IPS DF 6.9 (cell line): ENCODE measurements at places on chromosomes 12 and 14.

GRCh38 chr12:62640910-62641448 lies 174.4 kb downstream of the MON2 start:
- H3K4me1 ChIP-seq = no peaks in the 10 kb centered on the region
- H3K36me3 ChIP-seq = no peaks in the 10 kb centered on the region
- no peak overlapping the region for H3K27ac ChIP-seq
- no peak for DNase-seq
- no peak overlapping the region for H3K4me3 ChIP-seq

DNA sequence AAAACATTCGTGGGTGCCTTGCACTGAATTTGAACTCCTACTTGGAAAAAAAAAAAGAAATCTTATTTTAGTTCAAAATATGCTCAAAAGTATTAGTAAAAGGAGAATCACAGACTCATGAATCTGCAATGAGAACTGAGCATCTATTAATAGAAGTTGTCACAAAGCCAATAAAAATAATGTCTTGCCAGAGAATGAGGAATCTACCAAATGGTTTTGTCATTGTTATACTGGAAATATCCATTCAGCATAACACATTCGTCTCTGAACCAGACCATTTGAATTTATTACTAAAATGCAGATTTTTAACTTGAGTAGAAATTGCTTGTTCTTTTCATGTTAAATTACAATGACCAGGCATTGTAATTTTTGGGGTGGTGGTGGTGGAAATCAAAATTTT lies 11.6 kb upstream of the PTPRB start:
- H3K27ac ChIP-seq = no peak overlapping the region
- H3K4me1 ChIP-seq = peaks cover 2% of the 10 kb centered on the region
- no peaks in the 10 kb centered on the region for H3K27me3 ChIP-seq
- H3K36me3 ChIP-seq = no peaks in the 10 kb centered on the region

- no peak for DNase-seq
- H3K4me1 ChIP-seq = no peaks in the 10 kb centered on the region
- no peaks in the 10 kb centered on the region for H3K36me3 ChIP-seq
Observed at GRCh38 chr12:128510511-128510910, 243.5 kb downstream of the TMEM132C start.

DNA sequence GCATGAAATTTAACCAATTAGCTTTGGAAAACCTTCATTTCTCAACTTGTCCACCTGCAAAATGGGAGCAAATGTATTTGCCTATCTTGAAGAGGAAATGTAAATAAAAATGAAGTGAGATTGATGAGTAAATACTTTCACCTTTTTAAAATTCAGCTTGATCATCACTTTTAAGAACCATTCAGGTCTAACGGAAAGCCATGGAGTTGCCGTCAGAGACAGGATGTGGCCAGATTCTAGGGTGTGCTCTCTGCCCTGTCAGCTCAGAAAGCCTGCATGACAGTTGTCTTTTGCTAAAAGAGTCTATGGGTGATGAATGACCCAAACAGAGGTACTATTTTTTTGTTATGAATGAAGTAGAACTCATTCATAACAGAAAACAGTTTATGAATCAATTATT lies 104.3 kb upstream of the SLC35F4 start:
- no peaks in the 10 kb centered on the region for H3K36me3 ChIP-seq
- no peak overlapping the region for H3K4me3 ChIP-seq
- no peaks in the 10 kb centered on the region for H3K27me3 ChIP-seq
- no peak overlapping the region for H3K27ac ChIP-seq
- no peaks in the 10 kb centered on the region for H3K4me1 ChIP-seq

GRCh38 chr14:104864267-104865080 lies 594 bp upstream of the CEP170B start:
- peak overlapping the region; percentile 80; the same call in 1 of the 2 replicates for H3K4me3 ChIP-seq
- no peaks in the 10 kb centered on the region; the same call in 1 of the 2 replicates for H3K36me3 ChIP-seq

- no peaks in the 10 kb centered on the region for H3K4me1 ChIP-seq
- H3K4me3 ChIP-seq = no peak overlapping the region
- no peaks in the 10 kb centered on the region for H3K36me3 ChIP-seq
- no peak overlapping the region for H3K27ac ChIP-seq
- no peak for DNase-seq
Observed at GRCh38 chr14:77607741-77608302, 8.6 kb downstream of the SPTLC2 start.

DNA sequence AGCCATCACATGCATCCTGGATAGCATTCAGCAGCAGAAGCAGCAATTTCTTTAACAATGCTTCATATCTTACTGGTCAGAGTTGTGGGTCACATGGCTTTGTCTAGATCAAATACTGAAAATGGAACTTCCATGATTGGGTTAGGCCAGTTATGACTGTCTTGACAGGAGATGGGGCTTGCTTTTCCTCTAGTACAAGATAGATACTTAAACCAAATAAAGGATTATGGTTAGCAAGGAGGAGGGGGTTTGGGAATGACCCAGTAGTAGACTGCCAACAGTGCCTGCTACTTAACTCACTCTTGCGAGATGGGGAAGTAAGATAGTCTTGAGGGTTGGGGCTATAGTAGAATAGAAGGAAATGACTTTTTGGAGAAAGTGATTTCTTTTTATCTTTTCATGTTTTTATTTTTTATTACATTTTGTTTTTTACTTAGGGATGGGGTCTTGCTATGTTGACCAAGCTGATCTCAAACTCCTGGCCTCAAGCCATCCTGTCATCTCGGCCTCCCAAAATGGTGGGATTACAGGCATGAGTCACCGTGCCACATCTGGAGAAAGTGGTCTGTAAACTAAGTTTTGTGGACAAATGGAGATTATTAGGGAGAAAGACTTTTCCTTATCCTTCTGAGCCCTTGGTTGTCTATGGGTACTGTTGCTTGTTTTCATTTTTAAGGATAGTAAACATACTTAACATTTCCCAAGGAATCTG lies 37.6 kb downstream of the WNK1 start:
- H3K4me3 ChIP-seq = no peak overlapping the region
- no peaks in the 10 kb centered on the region; the same call in 1 of the 2 replicates for H3K36me3 ChIP-seq
- no peak for DNase-seq
- H3K4me1 ChIP-seq = peaks cover 2% of the 10 kb centered on the region; the same call in 1 of the 2 replicates
- H3K27me3 ChIP-seq = no peaks in the 10 kb centered on the region
- H3K27ac ChIP-seq = no peak overlapping the region

GRCh38 chr12:64739778-64740177 lies 19.4 kb downstream of the GNS start:
- peaks cover 2% of the 10 kb centered on the region; the same call in 1 of the 2 replicates for H3K36me3 ChIP-seq
- no peak overlapping the region for H3K27ac ChIP-seq
- no peaks in the 10 kb centered on the region for H3K27me3 ChIP-seq
- DNase-seq = no peak
- H3K4me1 ChIP-seq = no peaks in the 10 kb centered on the region

- peak overlapping the region; percentile 70 for H3K4me3 ChIP-seq
- no peak for DNase-seq
- H3K27me3 ChIP-seq = no peaks in the 10 kb centered on the region
- no peaks in the 10 kb centered on the region for H3K36me3 ChIP-seq
Observed at GRCh38 chr12:65742018-65743010, 82.0 kb upstream of the HMGA2 start.

- no peaks in the 10 kb centered on the region for H3K27me3 ChIP-seq
- H3K36me3 ChIP-seq = no peaks in the 10 kb centered on the region
- H3K4me1 ChIP-seq = peaks cover 2% of the 10 kb centered on the region; the same call in 1 of the 2 replicates
- no peak overlapping the region for H3K27ac ChIP-seq
Observed at GRCh38 chr14:69695322-69696203, 71.4 kb upstream of the SRSF5 start.

DNA sequence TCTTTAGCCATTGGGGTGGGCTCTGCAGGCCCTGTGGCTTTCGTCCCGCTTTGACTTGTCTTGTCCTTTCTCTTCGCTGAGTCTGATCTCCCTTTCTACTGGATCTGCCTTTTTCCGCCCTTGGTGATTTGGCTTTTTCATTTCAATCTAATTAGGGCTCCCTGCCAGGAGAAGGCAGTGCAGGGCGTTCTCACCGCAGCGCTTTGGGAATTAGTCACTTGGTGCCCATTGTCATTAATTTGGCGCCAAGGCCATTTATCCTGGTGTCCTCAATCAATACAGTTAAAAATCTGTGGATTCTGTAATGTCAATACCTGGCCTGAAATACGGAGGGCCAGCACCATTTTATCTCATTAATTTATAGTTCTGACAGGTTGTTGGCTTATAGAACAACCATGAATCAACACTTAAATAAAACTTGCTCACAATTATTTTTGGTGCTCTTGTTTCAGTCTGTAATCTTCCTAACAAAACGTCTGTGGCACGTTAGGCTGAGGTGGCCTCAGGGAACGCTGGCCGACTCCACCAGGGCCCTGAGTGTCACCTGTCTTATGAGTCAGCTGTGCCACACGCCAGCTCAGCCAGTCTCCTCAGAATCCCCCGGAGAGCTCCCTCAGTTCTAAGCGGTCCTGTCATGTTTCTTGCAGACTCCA lies 115.7 kb downstream of the BEGAIN start:
- no peaks in the 10 kb centered on the region for H3K36me3 ChIP-seq
- no peaks in the 10 kb centered on the region for H3K27me3 ChIP-seq
- H3K4me1 ChIP-seq = peaks cover under 1% of the 10 kb centered on the region; the same call in 1 of the 2 replicates
- no peak overlapping the region for H3K4me3 ChIP-seq
- no peak overlapping the region for H3K27ac ChIP-seq

DNA sequence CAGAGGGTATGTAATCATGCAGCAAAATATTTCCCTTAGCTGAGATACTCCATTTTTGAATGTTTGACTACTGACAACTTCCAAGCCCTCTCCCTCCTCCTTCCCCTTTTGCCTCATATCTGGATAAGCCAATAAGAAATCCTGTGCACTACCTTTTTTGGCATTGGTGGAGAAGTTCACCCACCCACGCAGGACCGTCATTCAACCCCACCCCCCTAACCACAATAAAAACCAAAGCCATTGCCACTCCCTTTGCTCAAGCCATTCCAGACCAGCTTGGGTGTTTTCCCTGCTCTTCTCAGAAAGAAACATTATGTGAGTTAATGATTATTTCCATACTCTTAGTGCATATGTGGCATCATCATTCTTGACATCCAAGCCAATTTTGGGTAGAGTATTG lies 176.7 kb downstream of the PTPN11 start:
- no peaks in the 10 kb centered on the region for H3K36me3 ChIP-seq
- no peak overlapping the region for H3K4me3 ChIP-seq
- no peak overlapping the region for H3K27ac ChIP-seq
- no peak for DNase-seq

DNA sequence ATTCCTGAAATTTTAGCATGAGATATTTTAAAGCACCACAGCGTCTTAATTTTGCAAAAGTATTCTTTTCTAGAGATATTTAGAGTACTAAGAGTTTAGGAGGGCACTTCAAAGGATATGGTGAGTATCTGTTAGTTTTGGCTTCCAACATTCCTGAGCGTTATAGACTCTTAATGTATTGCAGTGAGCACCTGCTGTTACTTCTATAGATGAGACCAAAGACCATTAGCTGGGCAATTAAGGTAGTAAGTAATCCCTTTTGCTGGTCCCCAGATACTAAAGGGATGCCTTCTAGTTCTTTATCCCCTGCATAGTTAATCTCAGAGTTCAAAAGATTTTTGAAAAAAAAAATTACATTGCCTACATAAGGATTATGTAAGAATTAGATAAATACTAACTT lies 975.6 kb downstream of the GALC start:
- H3K4me1 ChIP-seq = no peaks in the 10 kb centered on the region
- DNase-seq = no peak
- no peaks in the 10 kb centered on the region for H3K36me3 ChIP-seq
- H3K4me3 ChIP-seq = no peak overlapping the region

DNA sequence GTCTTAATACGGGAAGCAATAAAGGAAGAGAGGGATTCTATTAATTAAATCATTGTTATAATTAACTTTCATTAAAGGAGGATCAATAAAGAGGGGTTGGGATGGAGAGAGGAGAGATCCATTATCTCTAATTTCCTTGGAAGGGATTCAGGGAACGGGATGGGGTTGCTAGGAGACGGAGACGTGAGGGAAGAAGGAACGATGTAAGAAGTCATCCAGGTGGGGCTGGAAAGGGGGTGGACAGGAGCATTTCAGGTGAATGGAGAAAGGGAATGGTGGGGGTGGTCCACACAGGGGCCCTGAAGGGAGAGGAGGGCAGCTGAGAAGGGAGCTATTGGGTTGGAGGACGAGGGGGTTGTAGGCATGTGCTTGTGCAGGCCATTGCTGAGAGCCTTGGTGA lies 17.2 kb downstream of the CALCOCO1 start:
- H3K27ac ChIP-seq = no peak overlapping the region
- H3K4me1 ChIP-seq = no peaks in the 10 kb centered on the region
- H3K4me3 ChIP-seq = no peak overlapping the region
- no peak for DNase-seq

GRCh38 chr14:46404865-46405811 lies 246.4 kb downstream of the RPL10L start:
- no peaks in the 10 kb centered on the region for H3K36me3 ChIP-seq
- no peak overlapping the region for H3K27ac ChIP-seq
- DNase-seq = no peak
- H3K4me1 ChIP-seq = peaks cover 1% of the 10 kb centered on the region; the same call in 1 of the 2 replicates

- no peaks in the 10 kb centered on the region for H3K27me3 ChIP-seq
- no peaks in the 10 kb centered on the region for H3K36me3 ChIP-seq
- DNase-seq = no peak
- peaks cover 9% of the 10 kb centered on the region for H3K4me1 ChIP-seq
- no peak overlapping the region for H3K27ac ChIP-seq
- H3K4me3 ChIP-seq = no peak overlapping the region
Observed at GRCh38 chr14:89342049-89342448, 75.0 kb downstream of the FOXN3 start.

DNA sequence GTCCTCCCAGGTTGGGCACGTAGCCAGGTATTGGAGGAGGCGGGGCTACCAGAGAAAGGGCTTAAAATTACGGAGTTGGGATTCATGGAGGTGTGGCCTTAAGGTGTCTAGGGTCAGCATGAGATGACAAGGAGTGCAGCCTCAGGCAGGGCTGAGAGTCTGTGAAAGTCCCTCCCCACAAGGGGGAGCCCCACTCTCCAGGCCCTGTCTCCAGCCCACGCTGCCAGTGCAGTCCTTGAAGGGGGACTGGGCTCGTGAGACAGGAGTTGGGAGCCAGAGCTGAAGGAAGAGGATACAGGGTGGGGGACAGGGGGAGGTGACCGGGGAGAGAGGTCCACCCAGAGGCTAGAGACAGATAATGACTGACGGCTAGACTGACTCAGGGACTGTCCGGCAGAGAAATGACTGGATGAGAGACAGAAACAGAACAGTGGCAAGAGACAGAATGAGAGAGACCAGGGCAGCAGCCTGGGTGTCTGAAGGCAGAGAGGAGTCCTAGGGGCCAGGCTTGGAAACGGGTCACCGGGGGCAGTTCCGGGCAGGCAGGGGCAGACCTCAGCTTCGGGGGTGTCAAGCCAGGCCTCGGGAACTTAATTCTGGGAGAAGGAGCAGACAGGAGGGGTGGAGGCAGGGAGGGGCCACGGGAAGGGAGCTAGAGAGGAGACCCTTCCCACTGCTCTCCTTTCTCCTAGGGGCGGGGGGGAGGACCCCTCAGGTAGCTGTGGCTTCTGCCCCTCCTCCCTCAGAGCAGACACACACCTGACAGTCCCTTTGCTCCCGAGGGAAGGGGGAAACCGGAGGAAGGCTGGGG lies 970 bp downstream of the CDH24 start:
- no peak overlapping the region for H3K27ac ChIP-seq
- H3K4me1 ChIP-seq = peaks cover 6% of the 10 kb centered on the region; the same call in 1 of the 2 replicates
- H3K27me3 ChIP-seq = no peaks in the 10 kb centered on the region
- H3K4me3 ChIP-seq = peak overlapping the region; percentile 70; the same call in 1 of the 2 replicates
- H3K36me3 ChIP-seq = peaks cover 13% of the 10 kb centered on the region
